Effector memory CD4-positive, alpha-beta T cell (primary cell): ENCODE measurements at places on chromosomes 7 and 10.

DNA sequence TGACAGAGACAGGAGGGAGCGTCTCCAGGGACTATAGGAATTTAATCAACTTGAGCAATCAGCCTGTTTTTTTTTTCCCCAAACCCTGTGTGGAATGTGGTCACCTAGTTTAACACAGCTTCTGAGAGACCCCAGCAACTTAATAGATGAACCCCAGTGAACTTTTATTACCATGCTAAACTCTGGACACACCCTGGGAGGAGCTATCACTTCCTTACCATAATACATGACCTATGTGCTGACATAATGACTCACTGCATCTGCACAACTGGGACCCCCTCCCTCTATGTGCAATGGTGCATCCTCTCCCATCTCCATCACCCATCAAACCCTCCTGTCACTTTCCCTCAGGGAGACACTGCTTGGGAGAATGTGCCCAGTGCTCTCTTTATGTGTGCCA lies 83.7 kb downstream of the EPC1 start:
- H3K4me1 ChIP-seq = no peaks in the 10 kb centered on the region
- H3K4me3 ChIP-seq = no peak overlapping the region
- no peaks in the 10 kb centered on the region for H3K27me3 ChIP-seq

- peak overlapping the region; percentile 86 for H3K4me3 ChIP-seq
- H3K27ac ChIP-seq = peak overlapping the region; percentile 94
- DNase-seq = peak; percentile 23
These were observed 718 bp upstream of the UMAD1 start for GRCh38 chr7:7639847-7640220.

DNA sequence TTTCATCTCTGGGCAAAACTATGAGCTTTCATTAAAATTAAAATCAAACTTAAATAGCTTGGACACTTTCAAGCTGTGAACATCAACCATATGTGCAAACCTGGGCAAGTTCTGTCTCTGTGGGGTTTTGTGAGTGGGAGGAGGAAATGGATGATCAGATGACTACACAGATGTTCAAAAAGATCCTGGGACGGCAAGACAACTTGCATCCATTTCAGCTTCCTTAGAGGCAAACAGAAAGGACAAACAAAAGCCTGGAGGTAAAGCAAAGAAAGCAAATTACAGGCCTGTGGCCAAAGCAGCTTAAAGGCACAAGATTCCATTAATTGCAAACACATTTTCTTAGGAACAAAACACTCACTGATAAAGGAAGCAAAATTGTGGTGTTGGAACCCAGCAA lies 222.2 kb downstream of the NEBL start:
- DNase-seq = no peak
- H3K27me3 ChIP-seq = no peaks in the 10 kb centered on the region
- H3K4me1 ChIP-seq = no peaks in the 10 kb centered on the region
- no peak overlapping the region for H3K4me3 ChIP-seq

- no peak for DNase-seq
- no peaks in the 10 kb centered on the region for H3K36me3 ChIP-seq
- H3K4me1 ChIP-seq = no peaks in the 10 kb centered on the region
- H3K27me3 ChIP-seq = no peaks in the 10 kb centered on the region
- H3K4me3 ChIP-seq = no peak overlapping the region
These were observed 293.5 kb upstream of the YAE1 start for GRCh38 chr7:39272691-39273090.

- no peak overlapping the region for H3K27ac ChIP-seq
- no peaks in the 10 kb centered on the region for H3K27me3 ChIP-seq
- H3K4me1 ChIP-seq = no peaks in the 10 kb centered on the region
- no peak overlapping the region for H3K4me3 ChIP-seq
- no peaks in the 10 kb centered on the region for H3K36me3 ChIP-seq
These were observed 49.9 kb downstream of the CHST15 start for GRCh38 chr10:124043310-124044142.

DNA sequence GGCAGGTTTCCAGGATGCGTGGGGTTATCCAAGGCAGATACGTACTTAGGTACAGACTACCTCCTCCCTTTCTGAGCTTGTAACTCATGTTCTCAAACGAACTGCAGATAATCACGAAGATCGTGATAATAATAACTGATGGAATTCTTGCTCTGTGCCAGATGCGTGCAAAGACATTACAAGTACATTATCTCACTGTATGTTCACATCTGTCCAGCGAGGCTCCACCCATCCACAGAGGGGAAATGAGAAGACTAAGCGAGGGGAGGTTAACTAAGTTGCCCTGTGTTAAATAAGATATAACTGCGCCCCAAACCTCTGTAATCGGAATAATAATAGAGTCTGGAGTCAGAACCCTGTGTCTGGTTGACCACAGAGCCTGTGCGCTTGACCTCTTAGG lies 1.9 kb downstream of the GALNT17 start:
- no peaks in the 10 kb centered on the region for H3K4me1 ChIP-seq
- H3K4me3 ChIP-seq = no peak overlapping the region
- H3K27ac ChIP-seq = no peak overlapping the region
- no peak for DNase-seq

DNA sequence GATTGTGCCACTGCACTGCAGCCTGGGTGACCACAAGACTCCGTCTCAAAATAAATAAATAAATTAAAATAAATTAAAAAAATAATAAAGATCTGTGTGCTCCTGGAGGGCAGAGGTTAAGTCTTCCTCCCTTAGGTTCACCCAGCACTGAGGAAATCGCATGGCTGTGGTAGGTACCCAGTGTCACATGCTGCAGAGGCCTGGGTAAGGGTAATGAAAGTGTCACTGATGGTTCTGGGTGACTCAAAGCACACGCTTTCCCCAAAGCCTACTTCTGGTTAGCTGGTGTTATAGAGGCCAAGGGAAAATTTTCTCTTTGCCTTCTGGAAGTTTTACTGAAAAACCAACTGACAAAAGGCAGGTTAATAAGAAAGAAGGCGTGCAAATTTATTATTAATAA lies 88.8 kb upstream of the ITGB1 start:
- no peak overlapping the region for H3K4me3 ChIP-seq
- DNase-seq = no peak
- H3K36me3 ChIP-seq = no peaks in the 10 kb centered on the region
- no peaks in the 10 kb centered on the region for H3K4me1 ChIP-seq
- no peak overlapping the region for H3K27ac ChIP-seq

- H3K4me3 ChIP-seq = no peak overlapping the region
- no peaks in the 10 kb centered on the region for H3K36me3 ChIP-seq
- H3K4me1 ChIP-seq = no peaks in the 10 kb centered on the region
- H3K27ac ChIP-seq = no peak overlapping the region
- no peaks in the 10 kb centered on the region for H3K27me3 ChIP-seq
These were observed 185.7 kb upstream of the ADO start for GRCh38 chr10:62618576-62619412.

- H3K27me3 ChIP-seq = peaks cover 12% of the 10 kb centered on the region
- H3K27ac ChIP-seq = no peak overlapping the region
- H3K4me1 ChIP-seq = peaks cover under 1% of the 10 kb centered on the region
- H3K4me3 ChIP-seq = no peak overlapping the region
- no peak for DNase-seq
- no peaks in the 10 kb centered on the region for H3K36me3 ChIP-seq
These were observed 5.3 kb downstream of the COL1A2 start for GRCh38 chr7:94400022-94400421.

- no peaks in the 10 kb centered on the region for H3K4me1 ChIP-seq
- no peak for DNase-seq
- no peaks in the 10 kb centered on the region for H3K27me3 ChIP-seq
- no peaks in the 10 kb centered on the region for H3K36me3 ChIP-seq
- no peak overlapping the region for H3K27ac ChIP-seq
These were observed 25.5 kb downstream of the PRR15 start for GRCh38 chr7:29588900-29589696.

DNA sequence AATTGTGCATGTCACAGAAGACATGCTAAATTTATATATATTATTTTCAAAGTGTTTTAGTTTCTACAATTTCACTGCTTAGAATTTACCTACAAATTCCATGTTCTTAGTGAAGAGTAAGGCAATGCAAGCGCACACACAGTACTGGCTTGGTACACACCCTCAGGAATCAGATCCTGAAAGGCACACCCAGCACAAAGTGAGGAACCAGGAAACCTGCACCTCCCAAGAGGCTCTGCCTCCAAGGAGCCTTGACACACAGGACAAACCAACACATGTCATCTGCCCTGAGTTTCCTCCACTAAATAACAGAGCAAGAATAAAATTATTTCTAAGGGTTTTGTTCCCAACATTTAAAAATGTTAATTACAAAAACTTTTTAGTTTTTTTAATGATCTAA lies 156.2 kb downstream of the PARD3 start:
- no peak overlapping the region for H3K27ac ChIP-seq
- no peak overlapping the region for H3K4me3 ChIP-seq
- H3K36me3 ChIP-seq = no peaks in the 10 kb centered on the region
- H3K27me3 ChIP-seq = no peaks in the 10 kb centered on the region
- no peaks in the 10 kb centered on the region for H3K4me1 ChIP-seq

DNA sequence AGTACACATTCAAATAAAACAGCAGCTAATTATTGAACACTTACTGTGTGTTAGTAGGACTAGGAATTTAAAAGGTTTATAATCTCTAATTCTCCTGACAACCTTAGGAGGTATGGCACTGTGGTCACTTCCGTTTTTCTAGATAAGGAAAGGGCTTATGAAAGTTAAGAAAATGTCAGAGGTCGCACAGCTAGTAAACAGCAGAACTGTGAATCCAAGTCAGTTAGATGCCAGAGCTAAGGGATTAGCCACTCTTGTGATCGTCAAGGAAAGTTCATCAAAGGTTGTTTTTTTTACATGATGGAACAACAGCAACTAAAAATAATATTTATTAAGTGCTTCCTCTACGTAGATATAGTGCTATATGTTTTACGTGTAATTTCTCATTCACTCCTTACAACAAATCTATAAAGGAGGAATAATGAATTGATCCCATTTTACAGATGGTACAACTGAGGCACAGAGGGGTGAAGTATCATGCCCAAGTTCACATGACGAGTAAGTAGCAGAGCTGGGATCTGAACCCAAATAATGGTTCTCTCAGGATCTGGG lies 84.9 kb downstream of the NAMPT start:
- H3K4me1 ChIP-seq = no peaks in the 10 kb centered on the region
- H3K4me3 ChIP-seq = no peak overlapping the region
- no peaks in the 10 kb centered on the region for H3K27me3 ChIP-seq
- H3K27ac ChIP-seq = no peak overlapping the region
- no peak for DNase-seq

- no peak overlapping the region for H3K4me3 ChIP-seq
- H3K27ac ChIP-seq = no peak overlapping the region
- DNase-seq = no peak
- H3K27me3 ChIP-seq = no peaks in the 10 kb centered on the region
These were observed 44.5 kb downstream of the KCNMA1 start for GRCh38 chr10:77592946-77593636.

DNA sequence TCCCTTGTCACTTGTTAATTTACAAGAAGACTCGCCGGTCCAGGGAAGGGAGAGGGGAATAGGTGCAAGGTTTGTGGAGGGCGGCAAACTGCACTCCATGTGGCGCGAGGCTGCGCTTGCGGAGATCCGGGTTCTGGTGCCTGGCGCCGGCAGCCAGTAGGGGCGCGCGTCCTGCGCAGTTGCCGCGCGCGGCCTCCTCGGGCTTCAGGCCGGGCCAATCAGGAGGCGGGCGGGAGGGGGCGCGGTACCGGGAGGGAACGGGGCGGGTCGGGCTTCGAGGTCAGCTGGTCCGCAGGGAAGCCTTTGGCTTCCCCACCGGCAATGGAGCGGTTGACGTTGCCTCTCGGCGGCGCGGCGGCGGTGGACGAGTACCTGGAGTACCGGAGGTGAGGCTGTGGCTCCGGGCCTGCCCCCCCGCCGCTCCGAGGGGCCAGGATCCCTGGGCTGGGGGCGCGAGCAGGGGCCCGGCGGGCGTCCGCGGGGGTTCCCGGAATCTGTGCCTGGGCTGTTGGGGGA lies at the start of gene FAM221A:
Gene FAM221A (plus strand): TSS at position 302 of the 516 bp plus-strand sequence. CDS start 20 bp downstream, at position 322.
- peak within 1 kb of the TSS; percentile 67 for H3K27ac ChIP-seq
- peaks cover 7% of the 10 kb centered on the region for H3K4me1 ChIP-seq
- no peaks in the 10 kb centered on the region for H3K27me3 ChIP-seq
- peak; percentile 69 for DNase-seq
- no peaks in the 10 kb centered on the region for H3K36me3 ChIP-seq

DNA sequence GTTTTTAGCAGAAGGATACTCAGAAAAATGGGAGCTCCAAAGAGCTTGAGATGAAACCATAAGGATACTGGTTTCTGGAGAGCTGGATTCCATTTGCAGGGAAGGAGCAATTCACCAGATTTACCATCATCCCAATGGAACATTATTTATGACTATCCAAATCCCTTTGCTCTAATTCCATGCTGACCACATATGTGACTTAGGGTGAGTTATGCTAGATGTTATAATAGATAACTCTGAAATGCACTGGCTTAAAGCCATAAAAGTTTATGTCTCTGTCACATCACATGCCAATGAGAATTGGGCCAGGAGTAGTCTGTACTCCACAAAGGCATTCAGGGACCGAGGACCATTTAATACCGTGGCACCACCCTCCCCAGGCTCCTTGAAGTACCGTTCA lies 185.2 kb downstream of the SKIDA1 start:
- no peak overlapping the region for H3K27ac ChIP-seq
- no peaks in the 10 kb centered on the region for H3K27me3 ChIP-seq
- H3K4me1 ChIP-seq = no peaks in the 10 kb centered on the region
- H3K36me3 ChIP-seq = no peaks in the 10 kb centered on the region

GRCh38 chr10:84214612-84215235 lies 10.6 kb downstream of the LRIT2 start:
- DNase-seq = no peak
- no peak overlapping the region for H3K27ac ChIP-seq
- H3K4me3 ChIP-seq = no peak overlapping the region
- H3K36me3 ChIP-seq = no peaks in the 10 kb centered on the region

DNA sequence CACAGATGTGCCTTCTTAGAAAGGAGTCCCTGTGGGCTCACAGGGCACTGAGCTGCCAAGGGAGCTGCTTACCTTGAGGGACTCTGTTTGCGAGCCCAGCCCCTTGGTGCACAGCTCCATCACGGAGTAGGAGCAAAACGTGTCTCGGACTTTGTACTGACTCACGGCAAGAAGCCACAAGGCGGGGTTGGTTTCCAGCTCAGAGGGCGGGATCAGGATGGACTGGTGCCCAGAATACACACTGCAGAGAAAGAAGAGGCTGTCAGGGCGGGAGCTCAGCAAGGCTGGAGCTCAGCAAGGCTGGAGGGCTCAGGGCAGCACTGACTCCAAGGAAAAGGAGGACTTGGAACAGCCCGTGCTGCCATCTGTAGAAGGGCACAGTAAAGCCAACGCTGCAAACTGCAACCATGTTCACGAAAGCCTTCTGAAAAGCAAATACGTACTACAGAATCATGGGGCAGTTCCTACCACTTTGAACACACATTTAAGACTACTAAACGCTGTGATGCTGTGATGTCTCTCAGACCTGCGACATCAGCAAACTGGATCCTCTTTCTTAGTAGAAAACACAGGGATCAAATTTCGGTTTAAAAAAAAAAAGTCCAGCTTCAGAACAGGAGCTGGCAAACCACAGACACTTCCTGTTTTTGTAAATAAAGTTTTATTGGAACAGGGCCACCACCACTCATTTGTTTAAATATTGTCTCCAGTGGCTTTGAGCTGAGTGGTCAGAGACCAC lies 194.3 kb downstream of the ZMYND11 start:
- H3K27me3 ChIP-seq = no peaks in the 10 kb centered on the region
- H3K36me3 ChIP-seq = peaks cover 7% of the 10 kb centered on the region
- no peak for DNase-seq
- H3K27ac ChIP-seq = peak overlapping the region; percentile 11
- H3K4me3 ChIP-seq = peak overlapping the region; percentile 26
